H9 (cell line): ENCODE measurements at places on chromosomes 4 and X. TPM values are rescaled to one million over a fixed set of nuclear protein-coding genes. Genes with fewer than 3 reads are reported as not detected.

DNA sequence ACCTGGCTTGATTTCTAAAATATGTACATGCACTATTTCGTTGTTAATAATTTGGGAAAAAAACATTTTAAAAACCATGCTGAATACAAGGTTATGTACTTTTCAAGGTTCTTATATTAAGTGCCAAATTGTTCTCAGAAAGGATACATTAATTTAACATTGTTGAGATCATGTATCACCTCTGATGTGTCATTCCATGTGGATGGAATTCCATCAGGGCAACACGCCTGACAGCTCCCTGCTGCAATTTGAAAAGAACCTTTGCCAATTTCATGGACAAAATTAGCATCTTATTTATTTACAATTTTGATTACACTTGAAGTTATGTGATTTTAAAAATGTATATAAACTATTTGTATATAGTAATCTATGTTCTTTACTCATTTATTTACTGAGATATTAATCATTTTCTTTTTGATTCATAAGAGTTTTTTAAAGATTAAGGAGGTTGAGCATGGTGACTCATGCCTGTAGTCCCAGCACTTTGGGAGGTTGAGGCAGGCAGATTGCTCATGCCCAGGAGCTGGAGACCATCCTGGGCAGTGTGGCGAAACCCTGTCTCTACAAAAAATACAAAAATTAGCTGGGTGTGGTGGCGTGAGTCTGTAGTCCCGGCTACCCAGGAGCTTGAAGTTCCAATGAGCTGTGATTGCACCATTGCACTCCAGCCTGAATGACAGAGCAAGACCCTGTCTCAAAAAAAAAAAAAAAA is 142.8 kb downstream of the ENPP6 start:
- no peak for DNase-seq

- no peak for DNase-seq
Measured at GRCh38 chr4:112189754-112190153, 41.8 kb upstream of the AP1AR start.

DNA sequence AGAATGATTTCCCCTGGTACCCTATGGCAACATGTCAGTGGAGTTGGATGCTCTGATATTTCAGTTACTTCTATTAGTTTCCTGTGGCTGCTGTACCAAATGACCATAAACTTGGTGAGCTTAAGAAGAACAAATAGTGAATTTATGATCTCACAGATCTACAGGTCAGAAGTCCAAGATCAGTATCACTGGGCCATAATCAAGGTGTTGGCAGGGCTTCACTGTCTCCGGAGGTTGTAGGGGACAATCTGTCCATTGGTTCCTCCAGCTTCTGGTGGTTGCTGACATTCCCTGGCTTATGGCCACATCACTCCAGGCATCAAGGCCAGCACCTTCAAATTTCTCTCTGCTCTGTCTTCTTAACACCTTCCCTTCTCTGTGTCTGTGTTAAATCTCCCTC is 37.9 kb upstream of the ELOVL6 start:
- no peak for DNase-seq

GRCh38 chr4:57494821-57495220 is 384.6 kb upstream of the IGFBP7 start:
- DNase-seq: no peak

DNA sequence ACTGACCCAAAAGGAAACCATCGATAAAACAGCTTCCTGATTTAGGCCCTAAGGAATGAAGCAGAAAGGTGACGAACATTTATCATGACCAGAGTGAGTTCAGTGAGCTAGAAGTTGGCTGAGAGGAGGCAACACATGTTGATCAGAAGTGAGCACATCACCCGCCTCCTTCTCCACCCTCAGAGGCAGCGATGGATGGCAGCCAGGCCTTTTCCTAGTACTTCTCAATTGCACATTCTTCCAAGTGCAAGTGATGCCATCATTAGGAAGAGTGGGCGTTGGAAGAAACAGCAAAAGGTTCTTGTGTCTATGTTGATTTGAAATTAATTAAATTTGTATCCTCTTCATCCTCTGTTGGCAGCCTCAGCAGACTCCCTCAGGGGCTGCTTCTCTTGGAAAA is 51.7 kb downstream of the TMEM154 start:
- DNase-seq: no peak

GRCh38 chrX:23694606-23695005 is 27.3 kb downstream of the PRDX4 start:
- DNase-seq: peak; percentile 39

GRCh38 chr4:72295966-72296557 is 264.3 kb downstream of the NPFFR2 start:
- DNase-seq: no peak

GRCh38 chr4:48025005-48025404 is 8.4 kb downstream of the NIPAL1 start:
- no peak for DNase-seq

- DNase-seq: peak; percentile 62
Measured at GRCh38 chrX:9912351-9913145, 54.6 kb upstream of the CLDN34 start.

DNA sequence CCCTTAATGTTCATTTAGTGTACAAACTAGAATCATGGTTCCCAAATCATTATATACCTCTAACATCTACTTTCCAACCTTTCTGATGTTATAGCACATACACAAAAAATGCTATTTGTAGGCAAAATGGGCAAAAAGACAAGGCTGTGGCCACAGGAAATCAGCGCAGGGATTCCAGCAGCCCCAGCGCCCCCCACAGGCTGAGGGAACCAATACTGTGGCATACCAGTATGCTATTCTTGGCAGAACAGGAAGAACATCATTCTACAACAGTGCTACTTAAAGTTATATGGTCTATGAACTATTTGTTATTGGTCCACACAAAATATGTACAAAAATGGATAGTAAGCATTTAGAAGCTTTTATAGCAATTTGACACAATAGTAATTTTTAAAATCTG is 25.3 kb downstream of the STEEP1 start:
- no peak for DNase-seq

- DNase-seq: no peak
Measured at GRCh38 chr4:27819246-27819645, 958.6 kb downstream of the STIM2 start.

DNA sequence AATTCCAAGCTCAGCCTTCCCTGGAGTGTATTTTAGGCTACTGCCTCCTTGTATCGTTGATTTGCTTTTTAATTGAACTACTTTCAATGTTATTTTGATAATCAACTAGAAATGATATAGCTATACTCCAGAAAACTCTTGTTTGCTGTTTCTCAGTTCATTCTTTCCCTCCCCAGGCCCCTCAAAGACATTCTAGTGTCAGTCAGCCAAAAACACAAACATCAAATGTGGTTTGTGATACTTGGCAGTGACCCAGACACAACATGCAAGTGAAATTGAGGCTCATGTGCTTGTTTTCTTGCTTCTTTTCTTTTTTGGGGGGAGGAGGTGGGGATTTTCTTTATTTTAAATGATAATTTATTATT is 7.6 kb downstream of the FAT4 start:
- DNase-seq: no peak

DNA sequence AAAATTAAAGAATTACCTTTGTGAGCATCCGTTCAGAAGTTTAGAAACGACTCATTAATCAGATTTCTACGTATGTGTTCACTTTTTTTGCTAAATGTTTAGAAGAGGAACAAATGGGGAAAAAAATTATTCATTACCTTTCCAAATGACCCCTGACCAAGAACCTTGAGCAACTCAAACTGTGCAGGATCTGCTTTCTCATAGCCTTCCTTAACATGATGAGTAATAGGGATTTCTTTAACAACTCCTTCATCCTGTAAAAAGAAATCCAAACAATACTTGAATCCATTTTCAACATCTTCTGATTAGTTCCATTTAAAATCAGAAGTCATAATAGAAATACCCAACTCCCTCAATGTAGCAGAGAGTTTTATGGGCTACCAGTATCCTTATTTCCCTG is 32.1 kb downstream of the RPS6KA6 start:
- no peak for DNase-seq

DNA sequence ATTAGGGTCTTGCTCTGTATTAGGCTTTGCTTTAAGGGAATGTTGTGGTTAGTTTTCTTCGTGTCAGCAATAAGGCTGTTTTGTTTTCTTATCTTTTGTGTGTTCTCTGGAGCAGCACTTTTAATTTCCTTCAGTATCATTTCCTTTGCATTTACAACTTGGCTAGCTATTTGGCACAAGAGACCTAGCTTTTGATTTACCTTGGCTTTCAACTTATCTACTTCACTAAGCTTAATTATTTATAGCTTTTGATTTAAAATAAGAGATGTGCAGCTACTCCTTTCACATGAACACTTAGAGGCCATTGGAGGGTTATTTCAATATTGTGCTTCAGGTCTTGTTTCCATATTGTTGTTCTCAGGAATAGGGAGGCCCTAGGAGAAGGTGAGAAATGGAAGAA is 68.2 kb downstream of the FAT4 start:
- DNase-seq: no peak

GRCh38 chrX:149433051-149433450 is 72.1 kb downstream of the IDS start:
- no peak for DNase-seq

DNA sequence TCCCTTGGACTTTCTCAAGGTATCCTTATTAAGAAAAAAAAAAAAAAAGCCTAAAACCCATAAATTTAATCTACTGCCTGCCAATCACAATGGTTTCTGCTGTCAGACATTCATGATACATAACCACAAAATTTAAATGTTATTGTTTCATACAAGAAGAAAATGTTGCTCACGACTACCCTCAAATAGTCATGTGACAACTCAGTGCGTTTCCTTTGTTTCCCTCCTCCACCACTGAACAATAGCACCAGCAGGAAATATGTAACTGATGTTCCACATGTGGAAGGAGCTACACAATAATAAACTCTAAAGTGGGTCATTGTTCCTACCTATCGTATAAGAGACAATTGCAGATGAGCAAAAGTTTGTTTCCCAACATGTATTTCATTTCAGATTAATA is 244.1 kb upstream of the EDNRA start:
- no peak for DNase-seq

DNA sequence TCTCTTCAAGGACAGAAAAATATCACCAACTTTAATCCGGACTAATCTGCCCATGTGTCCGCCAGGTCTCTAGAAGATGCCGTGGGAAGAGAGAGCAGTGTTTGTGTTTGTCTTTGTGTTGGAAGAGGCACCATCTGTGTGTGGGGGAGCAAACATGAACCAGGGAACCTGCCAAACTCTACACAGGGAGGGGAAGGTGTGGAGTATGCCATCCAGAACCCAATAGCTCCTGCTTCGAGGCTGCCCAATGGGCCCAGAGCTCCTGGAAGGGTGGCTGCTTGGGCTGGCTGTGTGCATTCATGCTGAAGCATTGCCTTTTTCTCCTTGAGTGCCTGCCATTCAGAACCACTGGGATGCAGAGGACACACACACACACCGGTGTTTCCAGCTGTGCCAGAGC is 536.2 kb downstream of the MID1IP1 start:
- DNase-seq: no peak

DNA sequence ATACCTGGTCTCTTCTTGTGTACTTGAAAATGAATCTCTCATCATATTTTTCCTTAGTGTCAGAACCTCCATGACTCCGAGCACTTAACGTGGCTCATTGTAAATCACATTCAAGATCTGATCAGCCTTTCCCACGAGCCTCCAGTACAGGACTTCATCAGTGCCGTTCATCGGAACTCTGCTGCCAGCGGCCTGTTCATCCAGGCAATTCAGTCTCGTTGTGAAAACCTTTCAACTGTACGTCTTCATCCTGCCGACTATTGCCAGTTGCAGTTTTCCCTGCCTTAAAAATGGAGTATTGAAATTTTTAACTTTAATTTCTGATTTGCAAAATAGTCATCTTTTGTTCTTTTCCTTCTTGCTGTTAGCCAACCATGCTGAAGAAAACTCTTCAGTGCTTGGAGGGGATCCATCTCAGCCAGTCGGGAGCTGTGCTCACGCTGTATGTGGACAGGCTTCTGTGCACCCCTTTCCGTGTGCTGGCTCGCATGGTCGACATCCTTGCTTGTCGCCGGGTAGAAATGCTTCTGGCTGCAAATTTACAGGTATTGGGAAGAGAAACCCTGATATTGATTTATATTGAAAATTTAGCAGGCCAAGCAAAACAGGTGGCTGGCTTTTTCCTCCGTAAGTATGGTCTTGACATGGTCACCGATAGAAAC is 42.4 kb upstream of the MSANTD1 start:
- no peak for DNase-seq

DNA sequence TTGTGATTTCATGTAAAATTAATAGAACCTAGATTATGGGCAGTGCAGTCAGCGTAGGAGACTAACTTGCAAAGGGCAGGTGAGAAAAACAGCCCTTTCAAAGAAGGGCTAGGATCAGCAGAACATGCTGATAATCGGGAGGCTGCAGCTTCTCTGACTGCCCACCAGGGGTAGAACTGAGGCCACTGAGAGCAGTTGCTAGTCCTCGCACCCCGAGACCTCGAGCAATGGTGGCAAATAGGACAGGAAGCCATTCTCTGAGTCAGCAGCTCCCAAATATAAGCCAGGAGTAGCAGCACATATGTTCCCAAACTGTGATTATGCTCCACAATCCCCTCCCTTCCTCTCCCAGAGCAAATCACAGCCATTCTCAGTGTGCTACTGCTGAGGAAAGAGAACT is 186.5 kb downstream of the MSL3 start:
- DNase-seq: peak; percentile 66

GRCh38 chrX:134533952-134534351 is 74.0 kb downstream of the HPRT1 start:
- DNase-seq: no peak

DNA sequence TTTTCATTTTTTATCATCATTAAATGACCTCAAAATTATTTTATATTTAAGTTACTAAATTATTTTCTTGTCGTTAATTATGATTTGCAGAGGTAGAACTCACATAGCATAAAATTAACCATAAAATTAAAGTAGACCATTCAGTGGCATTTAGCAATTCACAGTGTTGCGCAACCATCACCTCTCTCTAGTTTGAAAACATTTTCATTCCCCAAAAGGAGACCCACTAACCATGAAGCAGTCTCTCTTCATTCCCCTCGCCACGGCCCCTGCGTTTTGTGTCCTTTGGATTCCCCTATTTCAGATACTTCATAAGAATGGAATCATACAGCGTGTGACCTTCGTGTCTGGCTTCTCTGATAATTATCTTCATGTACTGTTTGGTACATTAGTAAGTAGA is 154.9 kb downstream of the ENPP6 start:
- DNase-seq: no peak

DNA sequence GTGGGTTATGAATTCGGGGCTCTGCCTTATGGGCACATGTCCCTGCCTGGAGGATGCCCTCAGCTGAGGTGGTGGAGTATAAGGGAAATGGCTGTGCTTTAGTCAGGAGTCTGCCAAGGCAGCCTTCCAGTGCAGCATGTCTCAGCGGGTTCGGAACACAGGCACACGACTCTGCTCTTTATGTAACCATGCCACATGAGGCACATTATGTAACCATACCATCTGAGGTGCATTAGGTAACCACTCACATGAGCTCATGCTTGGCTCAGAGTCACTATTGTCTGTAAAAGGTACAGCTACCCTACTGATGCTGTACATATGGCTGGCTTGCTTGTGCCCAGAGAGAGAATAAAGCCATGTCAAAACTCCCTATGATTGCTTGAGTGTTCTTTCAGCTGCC is 723.6 kb downstream of the TRAM1L1 start:
- DNase-seq: no peak

The PCDH11X gene
- total RNA-seq: 29.4 and 31.0 TPM in 2 replicates

The MXRA5 gene
- total RNA-seq: 0.99 and 1.0 TPM in 2 replicates

The SYTL4 gene
- total RNA-seq: 0.13 TPM in 1 of 2 replicates, not detected in the other

The SASH3 gene
- not detected in 2 replicates for total RNA-seq

The POF1B gene
- not detected in 2 replicates for total RNA-seq

The SPANXA1 gene
- total RNA-seq: not detected in 2 replicates

The JAKMIP1 gene
- total RNA-seq: 1.3 and 1.5 TPM in 2 replicates

The UGT2A3 gene
- not detected in 2 replicates for total RNA-seq

The RFC1 gene
- total RNA-seq: 56.8 and 61.1 TPM in 2 replicates
